Adrenal gland (tissue), 19 donors: ENCODE measurements at places on chromosomes 16 and 17. TPM values are rescaled to one million over a fixed set of nuclear protein-coding genes. Genes with fewer than 3 reads are reported as not detected.

DNA sequence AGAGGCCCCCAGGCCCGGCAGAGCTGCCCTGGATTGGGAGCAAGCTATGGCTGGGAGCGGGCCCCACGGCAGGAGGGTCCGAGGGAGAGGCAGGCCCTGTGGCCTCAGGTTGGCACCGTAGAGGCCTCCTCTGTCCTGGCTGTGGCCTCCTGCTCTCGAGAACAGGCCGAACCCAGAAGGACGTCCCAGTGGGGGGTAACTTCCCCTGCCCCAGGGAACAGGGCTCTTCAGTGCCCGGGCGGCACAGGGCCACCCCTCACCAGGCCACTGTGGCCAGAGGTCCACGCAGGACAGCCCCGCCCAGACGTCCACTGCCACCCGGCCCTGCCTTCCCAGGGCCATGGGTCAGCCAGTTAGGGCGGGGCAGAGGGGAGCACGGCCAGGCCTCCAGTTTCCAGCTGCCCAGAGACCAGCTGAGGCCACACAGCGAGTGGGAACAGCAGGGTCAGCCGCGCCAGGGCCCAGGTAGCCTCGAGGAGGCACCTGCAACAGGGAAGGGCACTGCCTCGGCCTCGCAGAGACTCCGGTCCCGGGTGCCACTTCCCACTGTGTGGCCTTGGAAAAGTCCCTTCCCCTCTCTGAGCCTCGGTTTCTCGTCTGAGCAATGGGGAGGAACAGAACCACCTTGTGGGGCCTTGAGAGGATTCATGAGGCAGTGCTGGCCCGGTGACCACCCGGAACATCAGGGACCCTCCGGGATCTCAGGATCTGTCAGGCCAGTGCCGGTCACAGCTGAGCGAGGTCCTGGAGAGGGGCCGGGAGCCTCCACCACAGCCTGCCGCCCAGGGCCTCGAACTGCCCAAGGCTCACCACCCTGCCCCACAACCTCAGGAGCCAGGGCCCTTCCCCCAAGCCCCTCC is 32.0 kb downstream of the ZNF469 start:
- no peak for DNase-seq

DNA sequence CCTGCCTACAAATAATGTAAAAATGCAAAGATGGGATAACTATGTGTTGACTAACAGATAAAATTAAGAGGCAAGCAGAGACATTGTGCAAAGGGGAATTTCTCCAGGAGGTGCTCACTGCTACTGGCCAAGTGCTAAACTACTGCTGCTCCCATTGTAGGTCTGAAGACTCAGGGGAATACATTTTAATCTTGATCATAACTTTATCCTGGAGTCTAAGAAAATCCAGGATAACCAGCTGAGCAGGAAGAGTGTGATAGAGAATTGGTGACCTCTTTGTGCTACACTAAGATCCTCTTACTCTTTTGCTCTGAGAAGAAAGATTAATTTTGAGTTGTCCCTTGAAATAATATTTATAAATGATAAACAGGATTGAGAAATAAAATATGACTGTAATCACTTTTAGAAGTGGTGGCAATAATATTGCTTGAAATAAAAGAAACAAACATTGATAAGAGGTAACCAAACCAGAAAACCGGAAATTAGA is 5.9 kb downstream of the RNF43 start:
- no peak for DNase-seq

- no peak for DNase-seq
These were observed 93.3 kb upstream of the NLRP1 start for GRCh38 chr17:5677620-5678019.

DNA sequence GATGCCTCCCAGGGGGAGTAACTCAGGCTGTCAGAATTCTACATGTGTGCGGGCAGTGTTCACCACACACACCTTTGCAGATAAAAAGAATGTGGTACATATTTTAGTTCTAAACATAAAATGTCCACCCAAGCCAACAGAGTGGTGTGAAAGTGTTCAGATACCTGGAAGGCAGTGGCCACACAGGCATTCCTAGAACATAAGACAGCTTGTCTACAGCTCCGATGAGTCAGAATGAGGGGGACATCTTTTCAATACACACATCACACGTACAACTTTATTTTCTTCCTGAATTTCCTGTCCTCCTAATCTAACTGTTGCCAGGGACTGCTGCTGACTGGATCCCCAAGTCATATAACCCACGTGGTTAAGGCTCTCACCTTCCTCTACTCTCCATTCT is 142.3 kb downstream of the ZFHX3 start:
- no peak for DNase-seq

- DNase-seq = no peak
These were observed 113.4 kb downstream of the BRIP1 start for GRCh38 chr17:61749823-61750404.

- peak; percentile 47 for DNase-seq
These were observed 2.9 kb downstream of the ATP6V0C start for GRCh38 chr16:2516391-2517240.

DNA sequence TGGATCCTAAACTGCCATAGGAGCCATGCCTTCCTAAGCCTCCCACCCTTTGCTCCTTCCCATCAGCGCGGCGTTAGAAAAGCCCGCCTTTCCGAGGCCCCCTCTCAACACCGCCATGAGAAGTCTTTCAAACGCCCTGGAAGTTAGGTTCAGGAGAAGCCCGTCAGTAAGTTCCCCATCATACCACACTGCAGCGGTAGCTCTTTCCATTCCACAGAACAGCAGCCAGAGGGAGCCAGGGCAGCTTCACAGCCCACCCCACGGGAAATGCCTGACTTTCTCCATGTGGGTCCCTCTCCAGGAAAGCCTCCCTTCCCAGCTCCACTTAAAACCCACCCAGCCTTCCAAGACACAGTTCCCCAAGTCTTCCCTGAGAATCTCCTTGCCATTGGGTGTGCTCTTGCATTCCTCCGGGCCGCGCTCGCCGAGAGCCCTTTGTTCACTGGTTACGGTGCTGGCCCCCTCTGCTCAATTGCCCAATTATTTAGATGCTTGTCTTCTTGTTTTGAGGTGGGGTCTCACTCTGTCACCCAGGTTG is 28.7 kb downstream of the KIAA0513 start:
- DNase-seq = peak; percentile 33

DNA sequence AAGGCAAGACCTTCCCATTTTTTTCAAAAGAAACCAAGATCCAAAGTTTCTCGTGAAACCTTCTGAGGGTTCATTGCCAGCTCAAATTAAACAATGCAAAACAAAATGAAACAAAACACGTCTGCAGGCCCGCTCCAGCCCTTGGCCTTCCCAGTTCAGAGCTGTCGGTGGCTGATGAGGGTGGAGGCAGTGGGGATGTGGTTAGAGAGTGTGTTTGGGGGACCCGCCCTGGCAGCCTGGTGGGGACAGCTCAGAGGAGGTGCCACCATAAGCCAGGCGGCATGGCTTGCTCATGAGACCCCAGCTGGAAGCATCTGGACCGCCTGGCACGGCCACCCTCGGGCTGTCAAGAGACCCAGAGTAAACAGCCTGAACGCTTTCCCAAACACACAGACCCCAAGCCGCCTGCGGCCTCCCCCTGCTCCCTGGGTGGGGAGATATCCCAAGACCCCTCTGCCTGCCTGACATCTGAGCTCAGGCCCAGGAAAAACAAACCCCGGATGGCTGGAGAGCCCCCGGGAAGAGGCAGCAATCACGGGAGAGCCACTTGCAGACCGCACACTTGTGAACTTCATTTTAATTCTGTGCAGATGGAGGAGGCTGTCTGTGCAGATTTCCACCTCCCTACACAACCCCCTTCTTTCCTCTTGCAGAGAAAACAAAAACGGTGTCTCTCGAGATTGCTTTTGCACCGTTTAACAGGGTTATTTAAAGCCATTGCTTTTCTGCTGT is 35.4 kb upstream of the LITAF start:
- no peak for DNase-seq

DNA sequence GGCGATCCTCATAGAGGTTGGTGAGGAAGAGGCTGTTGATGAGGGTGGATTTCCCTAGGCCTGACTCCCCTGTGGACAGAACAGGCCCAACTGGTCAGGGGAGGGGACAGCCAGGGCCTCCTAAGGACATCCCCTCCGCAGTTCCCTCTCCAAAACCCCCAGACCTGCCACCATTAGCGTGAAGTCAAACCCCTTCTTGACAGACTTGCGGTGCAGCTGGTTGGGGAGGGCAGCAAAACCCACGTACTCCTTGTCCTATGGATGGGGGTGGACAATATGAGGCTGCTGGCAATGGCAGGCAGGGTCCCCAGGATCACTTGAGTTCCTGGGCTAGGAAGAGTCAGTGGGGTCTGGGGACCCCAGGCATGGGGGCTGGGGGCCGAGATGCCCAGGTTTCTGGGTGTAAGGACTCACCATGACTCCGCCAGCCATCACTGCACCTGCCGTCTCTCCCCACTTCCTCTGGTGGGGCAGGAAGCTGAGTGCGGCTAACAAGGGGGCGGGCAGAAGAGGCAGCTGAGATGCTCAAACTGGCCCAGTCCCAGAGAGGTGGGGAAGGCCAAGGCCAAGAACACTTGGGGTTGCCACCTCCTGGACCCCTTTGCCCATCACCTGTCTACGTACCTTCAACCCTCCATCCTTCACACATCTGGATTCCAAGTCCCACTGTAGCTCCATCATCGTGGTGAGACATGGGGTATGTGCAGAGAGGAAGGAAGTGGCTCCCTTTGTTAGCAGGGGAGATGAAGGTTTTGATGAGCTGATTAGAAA is at the start of gene SEPTIN1:
Gene SEPTIN1, minus strand, starts transcription at position 451 of the 771 bp plus-strand sequence. Its CDS starts 19 bp downstream, at position 432.
- no peak for DNase-seq

DNA sequence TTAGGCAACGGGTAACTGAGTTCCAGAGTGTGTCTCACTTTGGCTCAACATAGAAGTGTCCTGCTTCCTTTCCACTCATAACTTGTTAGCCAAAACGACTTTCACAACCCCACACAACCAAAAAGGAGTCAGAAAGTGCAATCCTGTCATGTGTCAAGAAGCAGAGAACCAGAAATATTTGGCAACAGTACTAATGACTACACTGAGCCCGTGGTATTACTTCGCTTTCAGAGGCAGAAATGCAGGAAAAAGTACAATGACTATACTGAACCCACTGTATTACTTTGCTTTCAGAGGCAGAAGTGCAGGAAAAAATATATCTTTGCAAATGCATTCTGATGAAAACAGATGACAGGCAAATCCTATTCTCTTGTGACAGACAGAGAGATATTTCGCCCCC is 484.6 kb downstream of the KIF2B start:
- DNase-seq = no peak

GRCh38 chr16:65392806-65393565 is 271.1 kb upstream of the CDH11 start:
- DNase-seq = no peak

- DNase-seq = no peak
These were observed 299.5 kb downstream of the MAF start for GRCh38 chr16:79301051-79301450.

GRCh38 chr17:73452009-73452408 is 140.2 kb upstream of the CDC42EP4 start:
- DNase-seq = no peak

DNA sequence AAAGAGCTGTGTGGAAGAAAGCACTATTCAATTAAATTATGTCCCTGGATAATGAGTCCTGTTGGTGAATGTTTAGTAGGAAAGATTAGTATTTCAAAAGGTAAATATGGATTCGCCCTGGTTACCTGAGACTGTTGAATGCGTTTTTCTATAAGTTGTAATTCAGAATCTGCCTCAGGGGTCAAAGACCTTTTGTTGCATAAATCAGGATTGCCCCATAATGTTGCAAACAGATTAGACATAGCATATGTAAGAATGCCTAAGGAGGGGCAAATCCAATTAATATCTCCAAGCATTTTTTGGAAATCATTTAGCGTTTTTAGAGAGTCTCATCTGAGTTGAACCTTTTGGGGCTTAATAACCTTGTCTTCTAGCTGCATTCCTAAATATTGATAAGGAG is 70.1 kb upstream of the ARL4D start:
- DNase-seq = no peak

GRCh38 chr17:68418876-68419275 is 38.4 kb downstream of the WIPI1 start:
- no peak for DNase-seq

GRCh38 chr16:67749436-67750078 is 30.4 kb upstream of the GFOD2 start:
- DNase-seq = no peak

DNA sequence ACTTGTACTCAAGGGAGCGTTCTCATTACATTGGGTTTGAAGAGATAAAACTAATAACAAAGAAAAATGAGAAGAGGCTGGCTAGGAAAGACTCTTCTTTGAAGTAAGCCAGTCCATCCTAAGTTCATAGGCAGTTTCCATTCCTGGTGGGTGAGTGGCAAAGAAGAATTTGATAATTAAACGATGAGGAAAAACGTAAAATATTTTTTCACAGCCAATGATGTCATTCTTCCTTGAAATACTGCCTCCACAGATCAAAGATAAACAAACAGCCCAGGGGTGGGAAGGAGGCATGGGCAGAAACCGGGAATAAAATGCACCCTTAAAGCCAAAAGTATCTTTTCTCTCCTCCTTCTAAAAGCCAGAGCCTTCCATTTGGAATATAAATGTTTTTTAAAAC is 346.6 kb downstream of the PMP22 start:
- DNase-seq = no peak

DNA sequence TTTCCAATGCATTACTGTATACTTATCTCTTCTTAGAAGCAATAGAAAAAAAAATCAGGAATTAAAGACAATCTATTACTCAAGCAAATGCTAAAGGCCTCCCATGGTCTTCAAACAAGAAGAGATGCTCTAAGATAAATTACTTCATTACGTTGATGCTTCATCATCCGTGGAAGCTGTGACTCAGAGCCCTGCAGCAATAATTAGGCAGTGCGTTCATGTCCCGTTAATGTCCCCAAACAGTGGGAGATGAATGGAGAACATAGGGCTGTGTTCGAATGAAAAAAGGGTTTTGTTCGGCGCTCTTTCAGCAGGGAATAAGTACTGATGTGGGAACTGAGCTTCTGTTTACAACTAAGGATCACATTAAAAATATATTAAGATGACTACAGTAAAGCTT is 15.9 kb upstream of the PDXDC1 start:
- DNase-seq = no peak

Gene TEN1
- 33.8 TPM for polyA plus RNA-seq

Gene HBA1
- not detected for polyA plus RNA-seq

Gene TOX3
- polyA plus RNA-seq = 0.27 TPM

Gene CRISPLD2
- polyA plus RNA-seq = 21.0 TPM

Gene DBF4B
- 3.7 TPM for polyA plus RNA-seq
